Progenitor cell of endocrine pancreas (in vitro differentiated cells): ENCODE measurements at places on chromosomes 5 and 9.
A peak's percentile ranks its signal among the peaks of the same experiment; 100 is the strongest.

DNA sequence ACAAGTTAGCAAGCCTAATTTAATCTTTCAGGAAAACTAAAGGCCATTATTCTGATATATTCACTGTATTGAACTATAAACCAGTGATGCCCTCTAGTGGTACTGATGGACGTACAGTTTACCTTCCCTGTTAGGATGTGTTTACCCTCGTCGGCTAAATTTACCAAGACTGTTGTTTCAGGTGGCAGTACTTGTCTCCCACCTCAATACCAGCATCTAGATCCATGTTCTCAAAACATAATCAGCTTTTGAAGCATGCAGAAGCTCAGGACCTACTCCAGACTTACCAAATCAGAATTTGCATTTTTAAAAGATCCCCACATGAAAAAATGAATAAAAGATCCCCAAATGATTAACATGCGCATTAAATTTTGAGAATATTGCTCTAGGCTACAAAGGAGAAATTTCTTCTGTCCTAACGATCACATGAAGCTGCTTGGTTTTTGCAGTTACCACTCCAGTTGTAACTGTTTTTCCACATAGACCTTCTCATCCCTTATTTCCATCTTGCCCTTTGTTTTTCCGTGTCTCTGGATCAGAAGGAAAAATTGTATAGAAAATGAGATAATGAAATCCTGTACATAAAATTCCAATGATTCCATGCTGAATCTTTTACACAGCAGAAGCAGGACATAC, 3.2 kb upstream of the BAAT start:
- no peak for DNase-seq

- no peak for DNase-seq
Measured at GRCh38 chr5:52531105-52531504, 256.6 kb upstream of the ITGA1 start.

- DNase-seq = no peak
Measured at GRCh38 chr5:179430193-179431175, 85.2 kb upstream of the ADAMTS2 start.

DNA sequence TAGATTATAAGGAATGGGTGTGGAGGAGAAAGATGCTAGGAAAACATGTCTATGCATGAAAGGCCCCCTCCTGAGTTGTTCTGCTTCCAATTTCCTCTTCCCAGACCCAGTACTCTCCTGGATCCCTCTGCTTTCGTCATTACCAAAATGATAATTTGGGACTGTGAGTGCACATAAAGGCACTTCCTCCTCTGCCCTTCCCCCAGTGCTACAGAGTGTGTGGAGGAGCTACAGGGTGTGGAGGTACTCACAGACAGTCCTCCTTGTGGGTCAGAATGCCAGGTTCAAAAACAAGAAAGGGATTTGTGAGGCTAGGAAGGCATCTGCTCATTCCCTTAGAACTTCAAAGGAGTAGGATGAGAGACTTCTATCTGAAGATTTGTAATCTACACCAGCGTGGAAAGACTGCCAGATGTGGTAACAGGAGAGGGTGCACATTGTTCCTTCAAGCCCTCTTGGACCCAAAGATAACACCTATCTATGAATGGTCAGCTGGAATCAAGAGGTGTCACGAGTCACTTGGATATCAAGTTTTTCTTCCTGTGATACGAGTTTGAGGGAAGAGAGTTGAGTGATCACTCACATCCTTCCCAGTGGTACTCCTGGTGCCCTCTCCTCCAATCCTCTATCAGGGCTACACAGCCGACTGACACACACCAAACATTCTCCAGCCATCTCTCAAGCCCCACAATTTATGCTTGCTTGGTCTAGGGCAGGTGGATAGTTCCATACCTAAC, 201.1 kb downstream of the EPB41L4A start:
- DNase-seq = no peak

GRCh38 chr5:62256161-62257019, 49.6 kb upstream of the KIF2A start:
- DNase-seq = no peak

DNA sequence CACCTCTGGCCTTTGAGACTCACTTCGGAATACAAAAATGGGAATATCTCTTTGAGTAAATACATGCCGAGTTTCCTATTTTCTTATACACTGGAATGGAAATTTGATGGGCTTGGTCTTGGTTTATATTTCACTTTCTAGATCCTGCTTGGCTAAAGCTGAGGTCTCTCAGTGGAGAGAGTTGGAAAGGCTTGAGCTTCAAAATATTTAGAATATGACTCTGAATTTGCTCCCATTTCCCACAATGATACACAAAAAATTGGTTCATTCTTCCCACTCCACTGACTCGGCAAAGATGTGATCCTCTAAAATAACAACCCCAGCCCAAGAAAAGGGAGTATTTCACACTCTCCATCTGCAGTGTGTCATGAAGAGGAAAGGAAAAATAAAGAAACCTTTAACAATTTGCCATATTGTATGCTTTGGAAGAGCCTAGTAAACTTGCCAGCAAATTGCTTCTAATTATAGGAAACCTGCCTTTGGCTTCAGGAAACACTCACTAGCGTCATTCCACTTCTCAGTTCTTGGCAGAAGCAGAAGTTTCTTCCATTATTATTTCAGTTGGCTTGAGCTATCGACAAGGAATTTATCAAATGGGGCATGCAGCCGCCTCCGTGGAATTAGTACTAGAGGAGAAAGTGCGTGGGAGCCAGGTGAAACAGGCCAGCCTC, 302.9 kb downstream of the NSG2 start:
- DNase-seq = no peak

GRCh38 chr5:87653242-87653641, 240.5 kb upstream of the CCNH start:
- DNase-seq = no peak

- no peak for DNase-seq
Measured at GRCh38 chr9:3827175-3827574, 301.4 kb upstream of the RFX3 start.

DNA sequence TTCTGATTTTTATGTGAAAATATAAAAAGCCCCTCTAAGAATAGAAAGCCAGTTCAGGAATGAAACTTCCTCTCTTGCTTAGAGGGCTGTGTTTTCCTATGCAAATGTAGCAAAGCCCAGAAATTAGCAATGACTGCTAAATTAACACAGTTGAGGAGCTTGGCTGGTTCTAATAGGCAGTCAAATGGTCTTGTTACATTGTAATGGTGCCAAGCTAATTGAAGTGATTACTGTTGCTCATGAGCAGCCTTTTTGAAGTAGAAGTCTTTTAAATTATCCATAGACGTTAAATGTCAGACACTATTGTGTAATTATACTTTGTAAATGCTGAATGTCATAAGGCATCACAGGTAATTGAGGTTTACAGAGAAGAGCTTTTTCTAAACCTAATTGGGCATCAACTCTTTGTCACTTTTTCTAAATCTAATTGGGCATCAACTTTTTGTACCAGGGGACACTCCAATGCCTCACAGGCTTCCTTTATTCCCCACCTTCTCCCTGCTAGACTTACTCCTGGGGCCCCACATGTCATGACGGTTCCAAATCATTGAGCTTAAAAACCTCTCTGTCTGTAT, 229.1 kb downstream of the PSAT1 start:
- no peak for DNase-seq

DNA sequence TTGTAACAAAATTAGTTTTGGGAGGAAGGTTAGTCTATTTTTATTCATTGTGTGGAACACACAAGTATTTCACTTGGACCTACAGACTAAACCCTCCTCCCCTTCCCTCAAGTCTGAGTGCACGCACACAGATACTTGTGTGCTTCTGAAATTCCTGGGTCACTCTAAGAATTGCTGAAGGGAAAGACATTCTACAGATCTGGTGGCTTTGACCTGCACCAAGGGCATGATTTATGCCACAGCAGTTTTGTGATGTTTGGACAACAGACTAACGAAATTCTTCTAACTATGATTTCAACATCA, 150.5 kb downstream of the ARL15 start:
- DNase-seq = no peak

GRCh38 chr5:138743484-138743883, 9.7 kb upstream of the CTNNA1 start:
- no peak for DNase-seq

DNA sequence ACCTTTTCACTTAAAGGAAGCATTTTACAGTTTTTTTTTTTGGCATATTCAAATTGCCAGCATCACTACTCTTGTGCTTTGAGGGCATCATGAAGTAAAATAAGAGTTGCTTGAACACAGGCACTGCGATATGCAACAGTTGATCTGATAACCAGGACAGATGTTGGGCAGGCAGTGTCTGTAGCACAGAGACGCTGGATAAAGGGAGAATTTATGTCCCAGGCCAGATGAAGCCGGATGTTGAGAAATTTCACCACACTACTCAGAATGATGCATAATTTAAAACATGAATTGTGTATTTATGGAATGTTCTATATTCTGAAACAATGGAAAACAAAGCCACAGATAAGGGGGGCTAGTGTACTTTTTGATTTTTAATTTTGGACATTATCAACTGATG, 71.4 kb downstream of the SLC12A2 start:
- no peak for DNase-seq

DNA sequence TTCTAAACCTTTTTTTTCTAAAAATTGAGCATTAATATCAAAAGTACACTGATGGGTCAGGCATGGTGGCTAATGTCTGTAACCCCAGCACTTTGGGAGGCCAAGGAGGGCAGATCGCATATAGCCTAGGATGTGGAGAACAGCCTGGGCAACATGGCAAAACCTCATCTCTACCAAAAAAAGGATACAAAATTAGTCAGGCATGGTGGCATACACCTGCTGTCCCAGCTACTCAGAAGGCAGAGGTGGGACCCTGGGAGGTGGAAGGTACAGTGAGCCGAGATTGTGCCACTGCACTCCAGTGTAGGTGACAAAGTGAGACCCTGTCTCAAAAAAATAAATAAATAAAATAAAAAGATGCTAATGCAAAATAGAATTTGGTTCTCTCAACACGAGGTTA, 49.4 kb downstream of the RAPGEF1 start:
- no peak for DNase-seq

DNA sequence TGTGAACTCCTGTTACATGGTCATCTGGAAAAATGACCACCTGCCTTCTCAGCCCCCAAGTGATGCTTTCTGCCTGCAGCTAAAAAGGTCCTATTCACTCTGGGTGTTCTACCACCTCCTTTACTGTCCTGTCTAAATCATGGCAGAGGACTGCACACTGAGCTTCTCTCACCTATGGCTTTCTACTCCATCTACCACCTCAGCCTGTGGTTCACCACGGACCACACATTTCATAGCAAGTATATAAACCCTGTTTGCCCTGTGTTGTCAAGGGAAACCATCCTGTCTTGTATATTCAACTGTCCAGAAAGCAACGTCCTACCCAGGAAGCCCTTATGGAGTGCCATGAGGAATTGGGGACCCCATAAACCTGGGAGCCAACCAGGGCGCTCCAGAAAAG, 167.4 kb upstream of the ITGA1 start:
- DNase-seq = no peak

DNA sequence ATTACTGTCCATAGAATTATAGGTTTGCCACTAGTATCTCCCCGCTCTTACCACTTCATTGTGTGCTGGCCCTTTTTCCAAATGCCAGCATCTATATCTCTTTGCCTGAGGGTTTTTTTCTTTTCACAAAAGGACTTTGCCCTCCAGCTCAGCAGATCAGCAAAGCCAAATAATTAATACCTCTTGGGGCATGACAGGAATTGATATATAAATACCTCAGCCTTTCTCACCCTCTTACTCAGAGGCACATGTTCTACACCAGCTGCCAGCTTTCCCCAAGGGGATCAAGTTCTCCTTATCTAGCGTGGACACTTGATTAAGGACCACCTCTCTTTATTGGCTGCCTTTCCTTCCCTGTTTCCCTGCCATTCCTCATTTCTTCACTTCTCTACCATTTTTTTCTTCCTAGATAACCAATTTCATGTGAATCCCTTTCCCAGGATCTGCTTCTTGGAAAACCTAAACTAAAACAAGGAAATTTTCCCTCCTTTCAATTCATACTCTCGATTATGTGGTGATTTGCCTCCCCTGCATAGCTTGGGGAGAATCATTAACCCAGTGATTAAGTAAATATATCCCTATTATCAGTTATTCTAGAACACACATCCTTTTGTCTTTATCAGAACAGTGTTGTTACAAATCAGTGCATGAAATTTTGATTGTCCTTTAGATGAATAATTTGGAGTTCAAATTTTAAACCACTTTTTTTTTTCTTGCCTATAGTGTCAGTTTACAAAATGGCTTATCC, 6.9 kb upstream of the NUDT12 start:
- DNase-seq = no peak

- no peak for DNase-seq
Measured at GRCh38 chr9:135976944-135977343, 15.8 kb upstream of the UBAC1 start.

DNA sequence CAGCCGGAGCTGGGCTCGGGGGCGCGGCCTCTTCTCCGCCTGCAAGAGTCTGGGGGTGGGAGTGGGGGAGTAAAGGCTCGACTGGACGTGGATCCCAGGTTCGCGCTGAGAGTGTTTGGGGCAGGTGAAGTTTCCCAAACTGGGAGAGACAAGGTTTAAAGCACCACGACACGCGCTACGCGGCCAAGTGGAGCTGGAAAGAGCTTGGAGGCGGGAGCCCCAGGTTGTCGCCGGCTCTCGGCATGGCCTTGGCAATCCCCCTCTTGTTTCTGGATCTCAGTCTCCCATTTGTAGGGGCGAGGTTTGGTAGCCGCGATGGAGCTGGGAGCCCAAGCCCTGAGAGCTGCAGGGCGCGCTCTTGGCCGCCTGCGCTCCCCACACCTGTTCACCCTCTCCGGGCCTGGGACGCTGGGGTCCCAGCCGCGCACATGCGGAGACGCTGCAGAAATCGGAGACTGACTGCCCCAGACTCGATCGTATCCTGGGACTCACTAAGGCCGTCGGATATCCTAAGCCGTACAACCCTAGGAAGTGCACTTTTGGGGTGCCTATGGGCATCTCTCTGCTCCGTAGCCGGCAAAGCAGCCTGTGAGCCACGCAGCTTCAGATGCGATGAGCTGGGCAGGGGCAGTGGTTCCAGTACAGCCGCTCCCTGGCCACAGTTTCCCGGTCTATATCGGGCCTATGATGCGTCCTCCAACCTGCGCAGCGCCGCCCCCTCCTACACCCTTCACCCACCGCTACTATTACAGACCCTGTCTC, 937 bp downstream of the TMOD1 start:
- DNase-seq = peak; percentile 21

GRCh38 chr5:172648013-172648381, 6.9 kb downstream of the NEURL1B start:
- no peak for DNase-seq

DNA sequence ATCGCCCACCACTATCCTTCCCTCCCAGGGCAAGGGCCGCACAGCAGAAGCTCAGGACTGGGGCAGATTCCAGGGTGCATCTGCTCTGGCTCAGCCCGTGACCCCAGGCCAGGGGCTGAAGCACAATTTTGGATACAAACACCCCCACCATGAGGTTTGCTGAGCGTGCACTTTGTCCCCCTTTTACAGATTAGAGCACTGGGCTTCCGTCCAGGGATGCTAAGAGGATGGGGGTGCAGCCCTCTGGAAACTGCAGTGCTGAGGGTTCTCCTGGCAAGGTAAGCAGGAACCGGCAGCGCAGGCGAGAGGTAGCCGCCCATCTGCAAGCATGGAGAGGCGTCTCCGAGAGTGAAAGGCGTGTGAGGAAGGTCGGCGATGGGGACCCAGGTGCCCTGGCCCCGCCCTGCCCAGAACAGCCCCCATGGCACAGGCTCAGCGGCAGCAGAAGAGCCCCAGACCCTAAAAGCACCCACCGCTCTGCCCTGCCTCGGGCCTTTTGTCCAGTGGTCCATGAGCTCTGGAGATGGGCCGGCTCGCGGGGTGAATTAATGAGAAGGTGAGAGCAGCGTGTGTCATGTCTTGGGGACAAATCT, 54.5 kb upstream of the OLFM1 start:
- DNase-seq = no peak

GRCh38 chr9:10251490-10251889, 361.3 kb downstream of the PTPRD start:
- no peak for DNase-seq

GRCh38 chr9:71767776-71768321, 464 bp downstream of the CEMIP2 start:
- DNase-seq = no peak
